Mesenteric fat pad (tissue), 1 donor: ENCODE measurements at places on chromosomes 12 and 14. TPM values are rescaled to one million over a fixed set of nuclear protein-coding genes. Genes with fewer than 3 reads are reported as not detected.

DNA sequence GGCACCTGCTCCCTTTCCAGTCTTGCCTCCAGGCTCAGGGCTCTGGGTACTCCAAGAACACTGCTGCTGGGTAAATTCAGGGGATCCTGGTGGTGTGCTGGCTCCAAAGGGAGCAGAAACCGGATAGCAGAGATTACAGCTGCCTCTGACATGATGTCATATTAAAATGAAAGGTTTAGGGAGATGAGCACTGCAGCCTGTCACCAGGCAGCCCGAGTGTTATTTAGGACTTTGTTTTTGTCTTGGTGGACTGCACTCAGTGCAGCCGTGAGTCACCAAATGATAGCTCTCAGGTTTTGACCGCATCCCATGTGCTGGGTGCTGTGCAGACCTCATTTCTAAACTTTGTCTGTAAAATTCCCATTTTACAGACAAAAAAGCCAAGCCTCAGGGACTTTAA is 266.0 kb upstream of the CRY1 start:
- DNase-seq: no peak

DNA sequence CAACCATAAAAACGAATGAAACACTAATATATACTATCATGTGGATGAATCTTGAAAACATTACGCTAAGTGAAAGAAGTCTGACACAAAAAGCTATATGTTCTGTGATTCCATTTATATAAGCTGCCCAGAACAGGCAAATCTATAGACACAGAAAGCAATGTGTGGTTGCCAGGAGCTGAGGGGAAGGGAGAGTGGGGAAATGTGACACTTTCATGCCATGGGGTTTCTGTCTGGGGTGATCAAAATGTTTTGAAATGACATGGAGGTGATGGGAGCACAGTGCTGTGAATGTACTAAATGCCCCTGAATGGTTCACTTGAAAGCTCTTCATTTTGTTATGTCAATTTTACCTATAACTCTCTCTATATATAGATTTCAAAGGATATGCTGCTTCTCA is 30.1 kb downstream of the ATG14 start:
- no peak for DNase-seq

DNA sequence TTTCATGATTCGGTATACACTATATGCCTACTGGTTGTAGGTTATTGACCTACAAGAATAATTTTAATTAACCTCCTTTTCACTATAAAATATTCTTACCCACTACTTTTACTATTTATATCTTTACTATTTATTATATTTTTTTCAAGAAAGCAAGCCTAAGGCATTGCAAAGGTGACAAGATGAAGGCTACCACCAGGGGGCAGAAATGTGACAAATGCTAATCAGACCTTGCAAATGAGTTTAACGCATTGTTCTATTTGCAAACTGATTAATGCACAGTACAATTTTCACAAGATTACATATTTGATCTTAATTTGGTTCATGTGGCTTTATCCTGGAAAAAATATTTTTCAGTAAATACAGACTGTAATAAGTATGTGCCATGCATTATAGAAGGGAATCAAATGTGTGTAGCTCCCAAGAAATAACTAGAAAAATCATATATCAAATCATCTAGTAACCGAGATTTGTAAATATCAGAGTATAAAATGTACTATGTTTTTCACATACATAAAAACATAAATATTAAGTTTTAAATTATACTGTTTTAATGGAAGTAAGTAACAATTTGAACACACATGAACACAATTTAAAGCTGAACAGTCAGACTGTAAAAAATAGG is 107.0 kb downstream of the ADAMTS20 start:
- DNase-seq: no peak

GRCh38 chr14:91412939-91413338 is 4.7 kb downstream of the CCDC88C start:
- no peak for DNase-seq

PEX5 gene
- total RNA-seq: 56.5 TPM

GRCh38 chr12:52535574-52535973 is 15.4 kb upstream of the KRT5 start:
- DNase-seq: no peak

ETNK1 gene
- total RNA-seq: 52.6 TPM

DNA sequence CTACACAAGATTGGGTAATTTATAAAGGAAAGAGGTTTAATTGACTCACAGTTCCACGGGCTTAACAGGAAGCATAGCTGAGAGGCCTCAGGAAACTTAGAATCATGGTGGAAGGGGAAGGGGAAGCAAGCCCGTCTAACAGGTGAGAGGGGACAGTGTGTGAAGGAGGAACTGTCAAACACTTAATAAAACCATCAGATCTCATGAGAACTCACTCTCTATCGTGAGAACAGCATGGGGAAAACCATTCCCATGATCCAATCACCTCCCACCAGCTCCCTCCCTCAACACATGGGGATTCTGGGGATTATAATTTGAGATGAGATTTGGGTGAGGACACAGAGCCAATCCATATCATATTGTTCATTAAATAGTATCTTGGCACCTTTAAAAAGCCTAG is 56.1 kb downstream of the EPS8 start:
- no peak for DNase-seq

DNA sequence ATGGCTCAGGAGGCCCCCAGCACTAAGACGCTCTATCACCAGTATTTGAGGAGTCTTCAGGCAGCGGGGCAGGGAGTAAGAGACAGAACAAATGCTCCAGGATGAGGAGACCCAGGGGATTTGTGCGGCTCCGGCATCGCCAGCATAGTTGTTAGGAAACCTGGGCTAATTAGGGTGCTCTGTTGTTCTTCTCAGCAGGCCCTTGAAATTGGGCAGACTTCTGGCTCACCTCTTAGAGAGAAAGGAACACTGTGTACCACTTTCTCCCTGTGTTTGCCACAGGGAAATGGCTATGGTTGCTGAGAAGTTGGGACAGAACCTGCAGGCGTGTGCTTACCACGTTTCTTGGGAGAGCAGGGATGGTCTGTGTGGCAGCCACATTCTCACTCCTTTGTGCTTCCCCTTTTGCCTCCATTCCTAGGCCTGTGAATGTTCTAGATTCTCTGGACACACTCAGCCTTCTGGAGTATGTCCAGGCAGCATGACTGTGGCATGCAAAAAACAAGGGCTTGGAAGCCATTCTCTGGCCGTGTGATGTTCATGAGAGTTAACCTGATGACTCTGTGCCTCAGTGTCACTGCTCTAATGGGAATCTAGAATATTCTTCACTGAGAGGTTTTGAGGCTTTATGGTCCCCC is 109.0 kb downstream of the CHST11 start:
- no peak for DNase-seq

GRCh38 chr12:108335349-108336119 is 3.6 kb downstream of the CMKLR1 start:
- DNase-seq: no peak

- DNase-seq: no peak
Measured at GRCh38 chr14:62322216-62322615, 560.0 kb downstream of the SNAPC1 start.
